ENCODE measurements at places on chromosomes 11 and 22.

- no peak for DNase-seq
Measured at GRCh38 chr11:126101930-126102283, 39.2 kb upstream of the CDON start.

GRCh38 chr11:39809833-39810232 is 1649.6 kb downstream of the LRRC4C start:
- DNase-seq, result no peak

DNA sequence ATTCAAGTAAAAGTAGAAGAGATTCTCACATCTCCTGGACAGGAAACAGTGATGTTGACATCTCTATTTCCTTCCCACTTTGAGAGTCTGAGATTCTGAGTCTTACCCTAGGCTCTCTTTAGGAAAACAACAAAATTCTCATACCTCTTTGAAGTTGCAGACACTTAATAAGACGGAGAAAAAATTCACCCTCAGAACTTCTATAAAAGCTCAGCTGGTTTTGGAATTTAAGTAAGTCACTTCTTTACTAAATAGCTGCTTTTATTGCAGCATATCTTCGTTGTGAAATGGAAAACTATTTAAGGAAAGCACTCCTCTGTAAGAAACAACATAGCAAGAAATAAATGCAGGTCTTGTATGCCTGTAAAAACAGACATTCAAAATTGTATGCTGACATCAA is 79.1 kb downstream of the MSANTD4 start:
- DNase-seq, result no peak

DNA sequence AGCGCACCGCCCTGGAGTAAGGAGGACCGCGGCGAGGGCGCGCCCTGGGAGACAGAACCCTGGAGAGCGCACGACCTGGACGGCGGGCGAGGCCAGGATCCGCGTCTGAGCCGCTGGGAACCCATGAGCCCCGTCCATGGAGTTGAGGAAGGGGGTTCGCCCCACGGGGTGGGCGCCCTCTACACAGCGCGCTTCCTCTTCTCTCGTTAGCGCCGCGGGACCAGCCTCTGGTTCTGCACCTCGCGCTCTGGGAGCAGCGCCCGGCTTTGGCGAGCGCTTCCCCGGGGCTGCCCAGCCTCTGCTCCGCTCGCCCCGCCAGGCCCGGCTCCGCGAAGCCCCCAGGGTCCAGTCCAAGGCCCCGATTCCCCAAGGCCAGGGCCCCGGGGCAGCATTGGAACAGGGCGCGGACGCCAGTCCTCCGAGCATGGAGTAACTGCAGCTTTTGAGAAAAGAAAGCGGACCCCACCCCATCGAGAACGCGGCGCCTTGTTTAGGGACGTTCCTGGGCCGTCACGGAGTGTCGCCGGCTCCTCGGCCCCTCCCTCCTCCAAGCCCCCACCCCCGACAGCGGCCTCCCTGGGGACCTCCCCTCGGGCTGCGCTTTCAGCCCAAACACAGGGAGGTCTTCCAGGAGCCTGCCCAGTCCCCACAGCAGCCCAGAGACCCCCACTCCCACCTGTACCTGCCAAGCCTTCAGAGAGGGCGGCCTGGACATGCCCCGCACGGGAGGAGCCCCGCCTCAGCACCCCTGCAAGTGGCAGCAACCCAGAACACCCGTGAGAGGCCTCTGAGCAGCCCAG is 56.2 kb downstream of the BRD1 start:
- no peak for DNase-seq

GRCh38 chr22:29385151-29385704 is 3.1 kb downstream of the AP1B1 start:
- no peak for DNase-seq

DNA sequence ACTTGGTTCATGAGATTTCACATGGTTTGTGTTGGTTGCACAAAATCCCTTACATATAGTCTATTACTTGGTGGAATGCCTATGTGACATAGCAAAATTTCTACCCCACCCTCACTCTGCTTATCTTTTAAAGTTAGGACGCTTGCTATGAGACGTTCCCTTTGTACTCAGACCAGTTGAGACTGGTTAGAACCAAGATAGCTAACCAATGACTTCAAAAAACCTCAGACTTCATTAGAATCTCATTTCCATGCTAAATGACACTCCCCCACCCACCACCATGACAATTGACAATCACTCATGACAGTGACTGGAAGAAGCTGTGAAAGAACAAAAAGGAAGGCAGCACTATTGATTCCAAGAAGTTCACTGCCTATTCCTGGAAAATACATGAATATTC is 313.6 kb downstream of the ETS1 start:
- no peak for DNase-seq
